ENCODE measurements at places on chromosomes 3 and 15. TPM values are rescaled to one million over a fixed set of nuclear protein-coding genes. Genes with fewer than 3 reads are reported as not detected.
A peak's percentile ranks its signal among the peaks of the same experiment; 100 is the strongest.

DNA sequence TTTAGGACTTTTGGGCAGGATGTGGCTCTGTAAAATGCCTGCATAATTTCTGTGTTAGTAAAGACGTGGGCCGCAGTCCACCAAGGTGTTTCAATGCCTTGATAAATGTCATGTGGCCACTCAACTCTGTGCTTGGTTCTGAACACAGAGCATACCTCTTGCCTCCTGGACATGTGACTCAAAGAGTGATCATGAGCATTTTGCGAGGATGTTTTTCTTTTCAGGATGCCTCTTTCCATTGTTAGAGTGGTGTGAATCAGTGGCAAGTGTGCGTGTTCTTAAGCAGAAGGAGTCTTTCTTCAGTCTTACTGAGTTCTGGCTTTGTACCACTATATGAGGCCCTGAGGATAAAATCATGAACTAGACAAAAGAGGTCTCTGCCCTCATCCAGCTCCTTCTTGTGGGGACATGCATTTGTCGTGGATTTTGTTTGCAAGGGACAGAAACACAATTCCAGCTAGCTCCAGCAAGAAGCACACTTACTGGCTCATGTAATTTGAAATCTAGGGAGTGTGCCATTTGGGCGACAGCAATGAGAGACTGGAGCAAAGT lies 363.4 kb downstream of the LRTM1 start:
- H3K36me3 ChIP-seq, result no peaks in the 10 kb centered on the region
- no peaks in the 10 kb centered on the region for H3K4me1 ChIP-seq
- H3K4me3 ChIP-seq, result no peak overlapping the region

GRCh38 chr3:58607816-58608215 lies 30.6 kb upstream of the FAM107A start:
- H3K36me3 ChIP-seq, result no peaks in the 10 kb centered on the region
- peaks cover 26% of the 10 kb centered on the region for H3K27me3 ChIP-seq
- no peak overlapping the region for H3K4me3 ChIP-seq
- no peak overlapping the region for H3K27ac ChIP-seq

DNA sequence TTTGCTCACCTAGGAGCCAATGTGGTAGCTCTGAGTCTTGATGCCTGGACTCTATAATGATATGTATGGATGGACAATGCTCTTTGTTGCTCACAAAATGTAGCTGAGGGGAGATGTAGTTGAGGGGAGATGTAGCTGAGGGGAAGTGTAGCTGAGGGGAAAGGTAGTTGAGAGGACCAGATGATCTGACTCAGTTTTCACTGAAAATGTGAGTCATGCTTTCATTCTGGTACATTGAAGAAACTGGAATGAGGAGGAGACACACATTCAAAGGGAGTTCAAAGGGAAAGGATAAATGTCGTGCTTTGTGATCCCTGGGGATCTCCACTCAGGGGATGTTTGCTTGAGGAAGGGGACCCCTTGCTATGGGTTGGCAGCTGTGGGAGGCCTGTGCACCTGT lies 302.9 kb upstream of the TRIM42 start:
- peaks cover 3% of the 10 kb centered on the region for H3K27me3 ChIP-seq
- H3K4me3 ChIP-seq, result no peak overlapping the region
- H3K27ac ChIP-seq, result no peak overlapping the region
- no peak for DNase-seq
- no peaks in the 10 kb centered on the region for H3K36me3 ChIP-seq

The WNT7A gene
- not detected for total RNA-seq

The UPK1B gene
- total RNA-seq, result not detected

The GAP43 gene
- 0.50 TPM for total RNA-seq

DNA sequence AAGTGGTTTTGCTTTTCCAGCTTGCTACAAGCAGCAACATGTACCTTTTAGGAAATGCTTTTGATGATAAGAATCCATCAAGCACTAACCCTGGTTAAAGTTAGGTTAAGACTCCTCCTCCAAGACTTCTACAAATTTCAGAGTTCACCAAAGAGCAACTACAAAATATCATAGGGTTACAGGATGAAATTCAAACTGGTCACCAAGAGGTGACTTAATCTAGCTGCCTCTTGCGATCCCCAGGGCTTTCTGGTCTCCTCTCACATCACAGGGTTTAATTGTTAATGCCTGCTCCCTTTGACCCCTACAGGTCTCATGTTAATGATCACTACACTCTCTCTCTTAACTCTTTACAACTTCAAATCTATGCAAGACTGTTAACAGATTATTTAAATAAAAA lies 66.5 kb downstream of the DPH6 start:
- H3K27ac ChIP-seq, result peak overlapping the region; percentile 87
- H3K4me1 ChIP-seq, result peaks cover 19% of the 10 kb centered on the region
- no peak overlapping the region for H3K4me3 ChIP-seq
- no peak for DNase-seq
- no peaks in the 10 kb centered on the region for H3K27me3 ChIP-seq
- no peaks in the 10 kb centered on the region for H3K36me3 ChIP-seq

- DNase-seq, result no peak
- no peaks in the 10 kb centered on the region for H3K36me3 ChIP-seq
- peak overlapping the region; percentile 33 for H3K4me3 ChIP-seq
- H3K27ac ChIP-seq, result no peak overlapping the region
- no peaks in the 10 kb centered on the region for H3K27me3 ChIP-seq
Measured at GRCh38 chr3:112635674-112636073, 5.3 kb downstream of the CCDC80 start.

GRCh38 chr3:30691249-30691880 lies 85.0 kb downstream of the TGFBR2 start:
- H3K4me1 ChIP-seq, result peaks cover 40% of the 10 kb centered on the region
- no peaks in the 10 kb centered on the region for H3K27me3 ChIP-seq
- H3K4me3 ChIP-seq, result no peak overlapping the region
- H3K27ac ChIP-seq, result peak overlapping the region; percentile 68

- peaks cover 4% of the 10 kb centered on the region for H3K4me1 ChIP-seq
- no peak overlapping the region for H3K4me3 ChIP-seq
- DNase-seq, result no peak
- no peaks in the 10 kb centered on the region for H3K27me3 ChIP-seq
- peaks cover 26% of the 10 kb centered on the region for H3K36me3 ChIP-seq
Measured at GRCh38 chr3:182855076-182855475, 61.8 kb downstream of the ATP11B start.

DNA sequence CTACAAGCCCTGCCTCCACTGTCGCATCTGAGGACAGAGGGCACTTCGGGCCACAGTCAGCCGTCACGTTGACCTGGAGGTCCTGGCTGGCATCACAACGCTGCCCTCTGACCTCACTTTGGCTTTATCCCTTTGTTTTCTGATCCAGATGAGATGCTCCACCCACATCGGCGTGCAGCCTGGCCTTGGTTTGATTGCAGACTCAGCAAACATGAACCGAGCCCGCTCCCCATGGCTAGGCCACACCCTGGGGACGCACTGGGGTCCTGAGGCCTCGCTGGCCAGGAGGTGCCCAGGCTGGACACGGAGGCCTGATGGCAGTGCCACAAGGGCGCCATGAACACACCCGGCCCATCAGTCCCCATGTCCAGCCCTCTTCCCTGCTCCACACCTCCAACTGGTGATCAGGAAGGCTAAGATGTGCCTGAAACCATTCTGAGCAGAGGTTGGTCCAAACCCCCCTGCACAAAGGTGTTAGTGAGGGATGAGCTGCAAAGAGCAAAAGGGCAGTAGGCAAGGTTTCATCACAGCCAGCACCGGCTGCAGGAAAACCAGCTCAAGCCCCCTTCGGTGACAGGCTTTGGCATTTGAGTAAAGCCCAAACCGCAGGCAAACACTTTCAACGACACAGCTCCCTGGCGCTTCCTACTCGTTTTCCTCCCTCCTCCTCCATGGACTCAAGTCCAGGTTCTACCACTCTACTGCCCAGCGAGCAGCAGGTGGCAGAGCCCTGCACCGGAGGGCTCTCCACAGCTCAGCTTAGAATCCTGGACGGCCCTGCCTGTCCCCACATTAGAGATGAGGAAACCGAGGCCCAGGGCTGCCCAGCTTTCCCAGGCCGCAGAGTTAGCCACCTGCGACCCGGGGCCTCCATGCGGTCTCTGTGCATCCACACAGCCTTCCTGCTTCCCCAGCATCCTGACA lies 165.8 kb downstream of the NUP210 start:
- H3K27ac ChIP-seq, result no peak overlapping the region
- no peaks in the 10 kb centered on the region for H3K4me1 ChIP-seq
- H3K27me3 ChIP-seq, result peaks cover 11% of the 10 kb centered on the region
- no peaks in the 10 kb centered on the region for H3K36me3 ChIP-seq

GRCh38 chr3:168124291-168124690 lies 28.6 kb upstream of the GOLIM4 start:
- H3K4me1 ChIP-seq, result no peaks in the 10 kb centered on the region
- H3K4me3 ChIP-seq, result no peak overlapping the region
- peaks cover 9% of the 10 kb centered on the region for H3K27me3 ChIP-seq
- H3K36me3 ChIP-seq, result no peaks in the 10 kb centered on the region
- DNase-seq, result no peak

GRCh38 chr3:62926494-62926893 lies 51.3 kb upstream of the CADPS start:
- H3K4me1 ChIP-seq, result no peaks in the 10 kb centered on the region
- H3K27me3 ChIP-seq, result no peaks in the 10 kb centered on the region
- no peak overlapping the region for H3K27ac ChIP-seq
- no peak for DNase-seq
- H3K4me3 ChIP-seq, result no peak overlapping the region

GRCh38 chr3:110710603-110711002 lies 361.0 kb upstream of the NECTIN3 start:
- H3K27ac ChIP-seq, result no peak overlapping the region
- no peaks in the 10 kb centered on the region for H3K27me3 ChIP-seq
- H3K4me3 ChIP-seq, result no peak overlapping the region
- H3K4me1 ChIP-seq, result no peaks in the 10 kb centered on the region

The MFN1 gene
- 33.6 TPM for total RNA-seq

GRCh38 chr3:36197151-36197550 lies 183.2 kb upstream of the STAC start:
- H3K4me3 ChIP-seq, result no peak overlapping the region
- no peaks in the 10 kb centered on the region for H3K36me3 ChIP-seq
- no peaks in the 10 kb centered on the region for H3K27me3 ChIP-seq
- H3K27ac ChIP-seq, result no peak overlapping the region

DNA sequence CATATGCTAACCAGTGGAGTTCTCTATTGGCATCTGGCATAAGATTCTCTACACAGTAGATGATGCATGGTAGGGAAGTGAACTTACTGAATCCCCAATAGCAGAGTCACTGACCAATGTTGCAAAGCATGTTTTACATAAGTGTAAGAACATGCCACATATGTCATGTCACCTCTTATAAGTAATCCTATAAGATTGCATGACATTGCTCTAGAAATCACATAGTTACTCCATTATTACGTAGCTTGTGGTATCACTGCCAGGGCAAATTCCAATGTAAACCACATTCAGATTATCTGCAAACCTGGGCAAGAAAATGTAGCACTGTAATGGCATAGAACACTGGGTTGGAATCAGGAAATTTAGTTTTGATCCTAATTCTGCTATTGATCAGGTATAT lies 198.2 kb upstream of the UMPS start:
- no peak overlapping the region for H3K27ac ChIP-seq
- H3K4me3 ChIP-seq, result no peak overlapping the region
- H3K36me3 ChIP-seq, result no peaks in the 10 kb centered on the region
- no peaks in the 10 kb centered on the region for H3K4me1 ChIP-seq

DNA sequence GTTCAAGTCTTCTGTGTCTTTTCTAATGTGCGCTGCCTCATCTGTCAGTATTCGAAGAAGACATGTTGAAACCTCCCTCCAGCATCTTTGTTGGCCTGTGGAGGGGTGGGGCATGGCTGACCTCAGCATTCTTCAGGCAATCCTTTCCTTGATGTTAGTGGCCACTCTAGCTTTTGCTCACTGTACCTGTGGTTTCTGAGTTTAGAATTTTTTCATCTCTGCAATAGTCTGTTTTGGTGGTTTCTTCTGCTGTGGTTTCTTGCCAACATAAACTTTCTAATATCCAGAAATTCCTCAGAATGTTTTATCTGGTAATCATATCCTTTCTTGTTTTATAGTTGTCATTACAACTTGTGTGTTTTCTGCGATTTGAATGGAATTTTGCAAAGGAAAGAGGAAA lies 251.3 kb upstream of the NR2E3 start:
- H3K4me1 ChIP-seq, result no peaks in the 10 kb centered on the region
- H3K4me3 ChIP-seq, result no peak overlapping the region
- DNase-seq, result no peak
- H3K27ac ChIP-seq, result no peak overlapping the region
- H3K27me3 ChIP-seq, result peaks cover 9% of the 10 kb centered on the region
- no peaks in the 10 kb centered on the region for H3K36me3 ChIP-seq

GRCh38 chr3:81923038-81923437 lies 161.6 kb upstream of the GBE1 start:
- no peak for DNase-seq
- no peaks in the 10 kb centered on the region for H3K36me3 ChIP-seq
- H3K27ac ChIP-seq, result no peak overlapping the region
- H3K27me3 ChIP-seq, result no peaks in the 10 kb centered on the region
- H3K4me1 ChIP-seq, result no peaks in the 10 kb centered on the region
- no peak overlapping the region for H3K4me3 ChIP-seq

DNA sequence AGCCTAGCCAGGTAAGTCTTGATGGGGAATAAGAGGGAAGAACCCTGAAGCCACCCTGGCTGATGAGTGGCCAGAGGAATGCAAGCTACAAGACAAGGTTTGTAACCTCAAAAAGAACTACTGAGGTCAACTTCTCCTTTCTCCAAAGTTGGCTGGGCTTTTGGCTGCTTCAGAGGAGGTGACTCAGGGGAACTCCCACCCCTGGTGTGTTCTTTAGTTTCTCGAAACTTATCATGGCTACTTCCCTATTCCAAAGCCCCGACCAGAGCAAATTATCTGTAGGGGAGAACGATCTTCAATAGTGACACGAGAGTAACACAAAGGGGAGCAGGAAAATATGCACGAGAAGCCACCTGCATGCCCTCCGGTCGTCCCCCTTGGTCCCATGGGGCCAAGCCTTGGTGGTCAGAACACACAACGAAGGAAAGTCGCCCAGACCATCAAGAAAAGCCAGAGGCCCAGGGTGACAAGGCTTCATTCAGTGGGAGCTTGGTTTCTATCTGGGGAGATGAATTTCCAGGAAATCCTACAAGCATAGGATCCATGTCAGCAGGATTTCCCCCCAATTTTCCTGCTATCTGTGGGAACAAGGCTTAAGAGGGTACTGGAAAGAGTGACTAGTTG lies 6.5 kb upstream of the BCL2A1 start:
- H3K4me3 ChIP-seq, result no peak overlapping the region
- no peaks in the 10 kb centered on the region for H3K36me3 ChIP-seq
- H3K27ac ChIP-seq, result peak overlapping the region; percentile 79
- H3K4me1 ChIP-seq, result peaks cover 22% of the 10 kb centered on the region
- no peak for DNase-seq

The SI gene
- total RNA-seq, result not detected

- H3K27me3 ChIP-seq, result peaks cover 2% of the 10 kb centered on the region
- DNase-seq, result no peak
- peaks cover 19% of the 10 kb centered on the region for H3K4me1 ChIP-seq
- H3K27ac ChIP-seq, result peak overlapping the region; percentile 88
Measured at GRCh38 chr3:15097891-15098290, 1.1 kb downstream of the RBSN start.
